ENCODE measurements at places on chromosomes 7 and 10.

GRCh38 chr10:83991986-83992753, 147.1 kb upstream of the GHITM start:
- no peak for DNase-seq

DNA sequence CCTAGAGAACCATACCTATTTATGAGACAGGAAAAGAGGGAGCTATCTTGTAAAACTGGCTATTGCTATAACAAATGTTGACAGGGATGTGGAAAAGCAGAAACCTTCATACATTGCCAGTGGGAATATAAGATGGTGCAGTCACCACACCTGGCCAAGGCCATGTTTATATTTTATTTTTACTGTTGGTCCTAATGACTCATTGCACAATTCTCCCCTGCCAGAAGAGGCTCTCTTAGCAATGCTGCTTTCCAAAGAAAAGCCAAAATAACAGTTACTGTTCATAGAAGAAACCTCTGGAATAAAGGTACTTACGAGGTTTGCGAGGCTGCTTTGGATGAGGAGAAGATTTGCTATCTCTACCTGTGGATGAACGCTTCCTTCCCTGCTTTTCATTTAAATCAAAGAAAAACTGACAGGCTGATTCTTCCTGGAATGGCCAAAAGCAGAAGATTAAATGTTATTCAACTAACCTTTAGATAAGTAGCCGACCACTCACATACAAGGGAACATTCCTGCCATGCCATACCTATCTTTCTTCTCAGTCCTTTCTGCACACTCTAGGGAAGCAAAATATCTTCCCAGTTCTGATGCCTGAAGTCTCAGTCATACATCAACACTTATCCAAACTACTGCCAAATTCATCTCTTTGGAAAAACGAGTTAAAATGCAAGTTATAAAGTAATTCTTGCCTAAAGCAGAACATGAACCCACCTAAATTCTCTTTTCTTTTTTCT, 16.3 kb upstream of the CHUK start:
- DNase-seq, result no peak

DNA sequence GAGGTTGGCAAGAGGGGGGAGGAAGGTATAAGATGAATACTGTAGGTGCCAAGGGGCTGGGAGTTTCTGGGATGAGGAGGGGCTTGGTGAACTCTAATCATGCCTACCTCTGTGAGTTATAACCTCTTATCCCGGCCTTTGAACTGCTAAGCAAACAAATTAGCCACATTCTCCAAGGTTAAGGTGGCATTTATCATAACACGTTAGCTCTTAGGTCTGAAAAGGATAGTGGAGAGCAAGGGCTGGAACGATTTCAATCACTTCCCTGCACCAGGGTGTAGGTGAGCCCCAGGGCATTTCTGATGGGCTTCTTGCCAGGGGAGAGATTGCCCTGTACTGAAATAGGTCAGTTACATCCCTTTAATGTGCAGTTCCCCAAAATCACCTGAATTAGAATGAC, 28.6 kb upstream of the DMBT1 start:
- DNase-seq, result no peak

GRCh38 chr7:134599371-134599770, 47.3 kb upstream of the BPGM start:
- no peak for DNase-seq

DNA sequence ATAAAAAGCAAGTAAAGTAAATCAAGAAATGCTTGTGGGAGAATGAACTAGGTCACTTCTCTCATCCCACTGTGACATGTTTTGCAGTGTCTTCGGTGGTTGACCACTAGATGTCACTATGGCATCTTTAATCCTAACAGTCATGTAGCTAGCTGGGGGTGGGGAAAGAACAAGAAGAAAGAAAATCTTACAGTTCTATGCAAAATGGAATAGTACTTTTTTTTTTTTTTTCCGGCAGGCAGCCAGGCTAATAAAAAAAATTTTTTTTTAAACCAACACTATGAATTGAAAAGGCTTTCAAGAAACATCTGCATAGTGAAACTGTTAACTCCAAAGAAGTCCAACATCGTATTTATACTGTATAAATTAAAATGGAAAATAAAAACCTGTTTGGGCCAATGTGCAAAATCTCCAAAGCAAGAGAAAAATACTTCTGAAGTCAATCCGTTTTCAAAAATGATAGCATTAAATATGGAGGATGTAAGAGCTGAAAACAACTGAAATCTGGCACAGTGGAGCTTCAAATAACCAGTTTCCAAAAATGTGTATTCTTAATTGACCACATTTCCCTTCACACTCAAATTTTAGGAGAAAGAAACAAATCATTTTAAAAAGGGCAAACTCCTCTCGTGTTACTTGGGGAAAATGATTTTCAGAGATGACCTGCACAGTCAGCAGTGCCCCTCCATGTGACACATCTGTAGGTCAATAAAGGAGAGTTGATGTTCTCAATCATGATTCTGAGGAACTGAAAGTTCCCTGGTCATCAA, 38.5 kb downstream of the CDK1 start:
- DNase-seq, result no peak

- DNase-seq, result no peak
These were observed 114.5 kb upstream of the CDCA7L start for GRCh38 chr7:22060197-22060596.

GRCh38 chr10:61978965-61979364, 77.5 kb downstream of the ARID5B start:
- no peak for DNase-seq

DNA sequence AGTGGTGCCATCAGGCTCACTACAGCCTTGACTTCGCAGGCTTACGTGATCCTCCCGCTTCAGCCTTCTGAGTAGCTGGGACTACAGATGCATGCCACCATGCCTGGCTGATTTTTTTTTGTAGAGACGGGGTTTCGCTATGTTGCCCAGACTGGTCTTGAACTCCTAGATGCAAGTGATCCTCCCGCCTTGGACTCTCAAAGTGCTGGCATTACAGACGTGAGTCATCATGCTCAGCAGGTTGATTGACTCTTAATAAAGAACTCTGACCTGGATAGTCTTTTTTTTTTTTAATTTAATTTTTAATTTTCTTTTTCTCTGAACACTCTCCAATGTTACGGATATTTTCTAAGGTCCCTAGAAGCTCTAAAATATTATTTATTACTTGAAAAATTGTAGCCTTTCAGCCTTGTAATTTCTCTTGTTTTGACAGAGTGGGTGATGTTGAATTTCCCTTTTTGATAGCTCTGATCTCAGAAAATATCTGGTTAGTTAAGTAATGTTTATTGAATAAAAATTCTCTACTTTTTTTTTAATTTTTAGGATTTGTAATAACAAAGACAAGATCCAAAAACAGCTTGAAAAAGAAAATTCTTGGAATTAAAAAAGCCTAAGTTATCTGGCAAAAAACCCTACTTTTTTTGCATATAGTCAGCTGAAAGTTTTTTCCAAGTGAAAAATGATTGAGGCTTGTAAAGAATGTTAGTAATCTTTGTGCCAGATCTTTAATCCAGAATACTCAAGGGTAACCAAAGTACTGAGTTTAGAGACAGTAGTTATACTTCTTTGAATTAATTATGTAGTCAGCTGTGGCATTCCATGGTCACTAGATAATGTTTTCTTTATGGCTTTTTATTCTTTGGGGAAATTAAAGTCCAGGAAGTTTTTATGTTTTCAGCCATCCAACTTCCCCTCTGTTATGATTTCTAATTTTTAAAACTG, 26.7 kb downstream of the TBC1D12 start:
- no peak for DNase-seq

DNA sequence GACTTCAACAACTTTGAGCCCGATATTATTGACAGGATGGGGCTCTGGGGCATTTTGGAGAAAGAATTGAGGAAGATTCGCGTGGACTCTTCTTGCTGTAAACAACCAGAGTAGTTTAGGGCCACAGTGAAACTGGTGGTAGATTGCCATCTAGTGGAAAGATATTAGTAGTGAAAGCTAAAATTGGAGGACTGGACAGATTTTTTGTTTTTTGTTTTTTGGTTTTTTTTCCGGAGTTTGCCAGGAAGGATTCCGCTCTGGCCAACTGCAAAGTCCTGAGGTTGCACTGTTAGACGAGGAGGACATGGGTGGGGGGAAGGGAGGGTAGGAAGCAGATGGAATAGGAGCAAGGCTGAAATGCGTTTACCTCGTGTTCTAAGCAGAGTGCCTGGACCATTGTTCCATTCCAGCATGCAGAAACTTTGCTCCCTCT, 11.7 kb downstream of the NOBOX start:
- no peak for DNase-seq

GRCh38 chr7:137669706-137670105, 177.1 kb downstream of the DGKI start:
- DNase-seq, result no peak

Data from activated CD4-positive, alpha-beta T cell treated with anti-CD3 and anti-CD28 coated beads, Interleukin-2, amount 50 U/mL, for 1 hour (primary cell).